BJ (cell line): ENCODE measurements at places on chromosomes 7 and 10. TPM values are rescaled to one million over a fixed set of nuclear protein-coding genes. Genes with fewer than 3 reads are reported as not detected.

The HYAL4 gene
- not detected in 2 replicates for polyA plus RNA-seq

The COL1A2 gene
- polyA plus RNA-seq = 4,875 and 8,996 TPM in 2 replicates

The HGF gene
- polyA plus RNA-seq = 1.1 and 1.5 TPM in 2 replicates

The ITIH5 gene
- polyA plus RNA-seq = 8.9 and 10.3 TPM in 2 replicates

The PRRT4 gene
- polyA plus RNA-seq = 0.07 TPM in 1 of 2 replicates, not detected in the other

The MAGI2 gene
- 0.81 and 1.2 TPM in 2 replicates for polyA plus RNA-seq

The STEAP1B gene
- 1.4 and 4.3 TPM in 2 replicates for polyA plus RNA-seq

The CTTNBP2 gene
- polyA plus RNA-seq = 0.34 and 0.37 TPM in 2 replicates

The UFSP1 gene
- polyA plus RNA-seq = 1.1 and 2.0 TPM in 2 replicates

The ANKRD2 gene
- 0.16 and 0.37 TPM in 2 replicates for polyA plus RNA-seq

The SLC29A3 gene
- 4.2 and 7.2 TPM in 2 replicates for polyA plus RNA-seq

The THNSL1 gene
- polyA plus RNA-seq = 0.78 and 1.9 TPM in 2 replicates

The TUBB8 gene
- 0.10 TPM in 1 of 2 replicates, not detected in the other for polyA plus RNA-seq

The NKX1-2 gene
- polyA plus RNA-seq = not detected in 2 replicates

The PITX3 gene
- polyA plus RNA-seq = not detected in 2 replicates

The TAC1 gene
- polyA plus RNA-seq = not detected in 2 replicates

The MET gene
- 68.3 and 82.8 TPM in 2 replicates for polyA plus RNA-seq

The SLC18A3 gene
- not detected in 2 replicates for polyA plus RNA-seq

The CALCR gene
- not detected in 2 replicates for polyA plus RNA-seq
